Femur (tissue), 1 donor: ENCODE measurements at places on chromosomes 6 and 20.
A peak's percentile ranks its signal among the peaks of the same experiment; 100 is the strongest.

- DNase-seq = peak; percentile 56
Observed at GRCh38 chr6:152273638-152274037, 363.5 kb downstream of the SYNE1 start.

DNA sequence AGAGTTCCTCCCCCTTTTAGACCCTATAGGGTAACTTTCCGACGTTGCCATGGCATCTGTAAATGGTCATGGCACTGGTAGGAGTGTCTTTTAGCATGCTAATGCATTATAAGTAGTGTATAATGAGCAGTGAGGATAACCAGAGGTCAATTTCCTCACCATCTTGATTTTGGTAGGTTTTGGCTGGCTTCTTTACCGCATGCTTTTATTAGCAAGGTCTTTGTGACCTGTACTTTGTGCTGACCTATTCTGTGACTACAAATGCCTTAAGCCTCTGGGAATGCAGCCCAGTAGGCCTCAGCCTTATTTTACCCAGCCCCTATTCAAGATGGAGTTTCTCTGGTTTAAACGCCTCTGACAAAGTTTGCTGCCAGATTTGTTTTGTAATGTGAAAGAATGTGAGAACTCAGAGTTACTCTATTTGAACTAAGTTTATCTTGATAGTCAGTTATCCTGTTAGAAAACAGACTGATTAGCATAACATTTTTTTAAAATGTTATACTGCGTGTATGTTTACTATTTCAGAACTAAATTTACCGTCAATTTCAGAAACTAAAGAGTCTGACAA, 111.3 kb upstream of the PRSS16 start:
- DNase-seq = no peak

DNA sequence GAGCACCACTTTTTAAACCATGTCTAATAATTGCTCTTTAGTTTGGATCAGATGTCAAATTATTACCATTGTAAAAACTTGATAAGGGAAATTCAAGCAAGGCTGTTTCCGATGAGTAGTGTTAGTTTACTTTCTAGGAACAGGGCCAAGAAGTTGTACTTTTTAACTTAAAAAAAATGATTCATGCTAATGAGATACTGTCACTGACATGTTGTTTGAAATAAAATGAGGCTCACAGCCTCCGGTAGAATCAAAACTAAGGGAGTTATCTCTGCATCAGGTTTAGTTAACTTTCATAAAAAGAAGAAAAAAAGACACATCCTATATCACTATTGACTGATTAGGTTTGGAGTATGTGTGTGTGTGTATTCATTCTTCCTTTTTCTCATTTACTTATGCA, 55.2 kb upstream of the SUPT3H start:
- no peak for DNase-seq

DNA sequence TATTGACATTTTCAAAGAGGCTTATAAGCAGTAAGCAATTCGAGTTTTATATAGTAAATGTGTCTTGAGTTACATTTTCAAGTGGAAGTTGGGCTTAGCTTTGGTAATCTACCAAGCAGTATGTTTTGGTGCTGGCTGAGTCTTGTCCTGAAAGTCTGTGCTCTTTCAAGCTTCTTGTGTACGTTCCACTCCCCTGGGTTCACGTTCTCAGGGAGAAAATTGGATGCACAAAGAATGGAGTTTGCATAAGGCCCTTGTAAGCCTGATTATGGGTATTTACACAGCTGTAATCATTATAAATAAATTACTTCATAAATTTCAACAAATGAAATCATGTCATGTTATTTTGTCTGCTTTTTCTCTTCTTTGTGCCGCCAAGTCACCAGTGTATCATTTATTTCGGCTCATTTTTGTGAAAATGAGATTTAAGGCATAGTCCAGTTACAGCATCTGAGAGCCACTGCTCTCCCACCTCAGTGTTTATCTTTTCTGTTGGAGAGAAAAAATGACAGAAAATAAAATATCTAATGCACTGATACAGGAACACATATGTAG, 262.5 kb downstream of the BTBD3 start:
- DNase-seq = no peak

- DNase-seq = no peak
Observed at GRCh38 chr6:28565823-28566526, 40.3 kb downstream of the GPX5 start.

- DNase-seq = no peak
Observed at GRCh38 chr20:52529826-52530225, 338.2 kb upstream of the ZFP64 start.

DNA sequence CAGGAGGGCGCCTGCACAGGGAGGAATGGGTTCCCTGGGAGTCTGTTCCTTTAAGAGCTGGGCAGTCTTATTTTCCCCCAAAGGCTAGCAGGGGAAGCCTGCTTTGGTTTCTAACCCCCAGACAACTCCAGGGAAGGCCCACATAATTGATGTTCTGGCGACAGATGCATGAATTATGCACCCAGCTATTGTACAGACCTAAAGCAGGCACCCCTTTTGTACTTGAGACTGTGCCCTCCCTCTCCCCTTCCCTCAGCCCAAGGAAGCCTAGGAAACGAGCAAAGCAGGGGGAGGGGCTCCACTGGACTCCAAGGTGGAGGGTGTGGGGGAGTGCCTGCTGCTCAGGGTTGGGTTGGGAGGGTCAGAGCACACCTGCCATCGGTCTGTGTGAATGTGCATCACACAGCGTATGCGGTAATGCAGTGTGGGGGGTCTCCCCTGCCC, 102.1 kb downstream of the KCNB1 start:
- no peak for DNase-seq

GRCh38 chr6:138032571-138032970, 74.6 kb downstream of the PERP start:
- no peak for DNase-seq

GRCh38 chr6:92180090-92180489, 1239.3 kb downstream of the EPHA7 start:
- no peak for DNase-seq

- no peak for DNase-seq
Observed at GRCh38 chr6:48541649-48542048, 430.7 kb upstream of the PTCHD4 start.

GRCh38 chr6:41439524-41440418, 104.4 kb downstream of the NCR2 start:
- DNase-seq = no peak

- no peak for DNase-seq
Observed at GRCh38 chr6:159398633-159399032, 229.4 kb downstream of the FNDC1 start.

DNA sequence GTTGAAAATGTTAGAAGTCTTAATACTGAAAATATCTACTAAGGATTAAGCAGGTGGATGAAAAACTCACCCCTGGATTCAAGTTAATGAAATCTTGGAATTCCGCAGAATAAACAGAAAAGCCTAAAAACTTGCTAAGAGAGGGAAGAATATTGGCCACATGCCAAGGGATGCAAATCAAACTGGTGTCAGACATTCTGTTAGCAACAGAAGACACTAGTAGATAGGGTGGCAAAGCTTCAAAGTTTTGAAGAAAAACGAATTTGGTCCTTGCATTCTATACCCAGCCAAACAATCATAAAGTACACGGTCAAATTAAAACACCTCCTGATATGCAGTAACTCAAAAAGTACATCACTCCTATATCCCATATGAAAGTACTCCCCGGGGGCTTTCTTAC, 77.1 kb upstream of the ADTRP start:
- no peak for DNase-seq
